ENCODE measurements at places on chromosomes 6 and 20.

GRCh38 chr20:18032977-18033892, 24.5 kb downstream of the OVOL2 start:
- no peak for DNase-seq

DNA sequence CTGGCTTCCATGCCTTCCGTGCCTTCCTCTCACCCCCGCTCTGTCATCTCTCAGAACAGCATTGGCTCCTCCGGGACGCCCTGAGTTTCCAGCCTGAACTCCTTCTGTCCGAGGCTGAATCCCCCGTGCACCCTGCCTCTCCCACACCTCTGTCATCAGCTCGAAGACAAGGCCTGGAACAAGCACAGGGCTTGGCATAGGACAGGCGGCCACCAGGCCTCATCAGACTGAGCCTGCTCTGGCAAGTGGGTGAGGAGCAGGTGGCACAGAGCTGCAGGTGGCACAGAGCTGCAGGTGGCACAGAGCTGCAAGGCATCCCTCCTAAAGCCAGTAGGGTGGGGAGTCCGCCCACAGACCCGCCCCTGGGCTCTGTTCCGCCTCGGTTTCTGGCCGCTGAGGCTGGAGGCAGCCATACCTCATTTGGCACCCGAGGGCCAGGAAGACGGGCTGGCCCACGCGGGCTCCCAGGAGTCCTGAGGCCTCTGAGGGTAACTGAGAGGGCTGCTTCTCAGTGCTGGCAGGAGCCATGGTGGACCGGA, 60.2 kb downstream of the EZR start:
- no peak for DNase-seq

DNA sequence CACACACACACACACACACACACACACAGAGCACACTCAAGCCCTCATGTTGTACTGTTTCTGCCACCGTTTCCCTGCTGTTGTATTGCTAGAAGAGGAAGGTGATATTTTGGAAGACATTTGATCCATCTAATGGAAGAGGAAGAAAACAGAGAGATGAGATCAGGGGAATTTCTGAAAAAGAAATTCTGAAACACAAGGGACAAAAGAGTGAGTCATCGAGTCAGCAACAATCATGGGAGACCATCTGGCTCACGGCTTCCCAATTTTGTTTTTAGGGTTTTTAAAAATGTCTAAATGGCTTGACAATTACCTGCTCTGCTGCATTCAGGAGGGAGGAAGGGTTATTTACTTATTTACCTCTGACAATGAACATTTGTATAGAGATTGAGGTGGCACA, 22.0 kb downstream of the SOX4 start:
- no peak for DNase-seq

DNA sequence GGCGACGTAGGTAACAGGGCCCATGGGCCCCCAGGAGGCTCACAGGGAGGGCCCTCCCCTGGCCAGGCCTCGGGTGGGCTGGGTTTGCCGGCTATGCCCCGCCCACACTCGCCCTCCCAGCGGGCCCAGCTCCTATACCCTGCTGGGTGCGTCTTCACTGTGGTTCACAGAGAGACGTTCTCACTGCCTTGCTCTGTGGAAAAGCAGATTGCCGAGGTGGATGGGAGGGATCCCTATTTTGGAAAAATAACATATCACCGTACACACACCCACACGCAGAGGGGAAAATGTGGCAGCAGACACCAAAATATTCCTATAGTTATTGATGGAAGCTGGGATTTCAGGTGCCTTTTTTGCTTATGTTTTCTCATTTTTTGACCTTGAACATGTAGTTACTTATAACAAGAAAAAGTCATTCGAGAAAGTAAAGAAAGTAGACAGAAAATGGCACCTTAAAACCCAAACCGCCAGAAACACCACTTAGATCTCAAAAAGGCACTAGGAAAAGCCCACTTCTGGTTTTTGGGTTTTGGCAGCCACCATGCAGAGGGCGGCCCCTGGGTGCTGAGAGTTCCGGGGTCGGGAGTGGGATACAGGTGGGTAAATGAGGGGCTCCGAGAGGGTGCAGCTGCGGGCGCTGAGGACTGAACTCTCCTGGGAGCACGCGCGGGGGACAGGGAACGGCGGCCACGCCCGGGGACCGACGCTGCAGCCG, 49.4 kb downstream of the TMEM242 start:
- peak; percentile 63 for DNase-seq

DNA sequence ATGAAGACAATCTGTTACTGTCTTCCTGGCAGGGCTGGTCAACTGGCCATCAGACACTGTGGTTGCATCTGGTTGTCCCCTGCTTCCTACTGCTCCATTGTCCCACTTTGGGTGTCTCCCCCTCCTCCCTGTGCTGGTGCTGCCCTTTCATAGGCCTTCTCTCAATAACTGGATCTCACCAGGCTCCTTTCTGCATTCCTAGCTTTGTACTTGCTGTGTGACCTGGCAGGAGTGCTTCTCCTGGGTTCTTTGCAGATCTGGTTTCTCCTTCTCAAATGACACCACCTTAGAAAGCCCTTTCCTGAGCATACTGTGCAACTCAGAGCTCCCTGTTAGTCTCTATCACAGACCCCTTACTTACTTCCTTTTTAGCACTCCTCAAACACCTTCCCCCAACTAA, 223.0 kb downstream of the BCKDHB start:
- DNase-seq = peak; percentile 27

- DNase-seq = no peak
Measured at GRCh38 chr20:40757087-40757486, 68.1 kb upstream of the MAFB start.

DNA sequence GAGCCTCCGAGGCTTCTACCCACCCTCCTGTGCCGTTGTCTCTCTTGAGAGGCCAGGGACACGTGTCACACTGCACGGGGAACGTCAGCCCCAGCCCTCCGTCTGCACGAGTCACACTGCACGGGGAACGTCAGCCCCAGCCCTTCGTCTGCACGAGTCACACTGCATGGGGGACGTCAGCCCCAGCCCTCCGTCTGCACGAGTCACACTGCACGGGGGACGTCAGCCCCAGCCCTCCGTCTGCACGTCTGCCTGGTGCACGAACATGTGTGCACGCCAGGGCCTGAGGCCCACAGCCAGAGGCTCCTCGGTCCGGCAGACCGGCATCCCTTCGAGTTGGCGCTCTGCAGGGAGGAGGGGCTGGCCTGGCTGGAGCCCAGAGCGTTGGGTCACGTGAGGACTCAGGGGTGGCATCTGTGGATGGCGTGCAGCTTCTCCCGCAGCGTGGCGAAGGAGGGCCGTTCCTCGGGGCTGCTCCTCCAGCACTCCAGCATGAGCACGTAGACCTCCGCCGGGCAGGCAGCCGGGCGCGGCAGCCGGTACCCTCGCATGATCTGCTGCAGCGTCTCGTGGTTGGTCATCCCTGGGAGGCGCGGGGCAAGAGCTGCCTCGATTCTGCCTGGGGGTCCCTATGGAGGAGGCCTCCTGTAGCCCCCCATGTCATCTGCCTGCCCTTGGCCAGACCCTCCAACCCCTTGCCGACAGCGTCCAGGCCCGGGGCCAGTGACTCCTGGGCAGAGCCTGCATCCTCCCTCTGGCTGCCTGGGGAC, 3.4 kb upstream of the PTK6 start:
- DNase-seq = no peak

GRCh38 chr20:50115041-50115512, 2.1 kb upstream of the UBE2V1 start:
- DNase-seq = no peak

- no peak for DNase-seq
Measured at GRCh38 chr20:55557191-55557590, 448.1 kb downstream of the CBLN4 start.

DNA sequence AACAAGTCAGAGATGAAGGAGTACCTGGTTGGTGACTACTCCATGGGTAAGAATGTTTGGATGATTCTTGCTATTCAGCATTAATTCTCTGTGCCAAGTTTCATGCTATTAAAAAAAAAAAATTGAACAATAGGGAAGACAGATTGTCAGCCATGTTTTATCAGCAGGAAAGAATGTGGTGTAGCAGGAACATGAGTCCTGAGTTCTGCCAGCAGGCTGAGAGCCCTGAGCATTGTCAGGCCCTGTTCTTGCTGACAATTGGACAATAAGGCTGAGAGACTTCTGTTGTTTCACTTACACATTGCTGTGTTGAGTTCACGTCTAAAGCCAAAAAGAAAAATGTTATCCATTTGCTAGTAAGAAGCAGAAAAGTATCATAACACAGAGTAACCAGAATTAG, 70.4 kb upstream of the SMIM28 start:
- no peak for DNase-seq

- peak; percentile 12 for DNase-seq
Measured at GRCh38 chr6:44497807-44498206, 110.3 kb downstream of the CDC5L start.

Data from H9 (cell line).